ENCODE measurements at places on chromosomes 16 and 17. TPM values are rescaled to one million over a fixed set of nuclear protein-coding genes. Genes with fewer than 3 reads are reported as not detected.

Gene PTX4
- not detected for total RNA-seq

GRCh38 chr17:6712058-6712853, 913 bp downstream of the SLC13A5 start:
- DNase-seq = no peak
- peaks cover 15% of the 10 kb centered on the region for H3K4me1 ChIP-seq
- H3K36me3 ChIP-seq = peaks cover 1% of the 10 kb centered on the region
- peaks cover 58% of the 10 kb centered on the region for H3K27me3 ChIP-seq
- peak overlapping the region; percentile 13 for H3K4me3 ChIP-seq

GRCh38 chr17:18970582-18971480, 18.9 kb downstream of the SLC5A10 start:
- no peaks in the 10 kb centered on the region for H3K27me3 ChIP-seq
- DNase-seq = no peak
- H3K27ac ChIP-seq = no peak overlapping the region
- H3K4me1 ChIP-seq = peaks cover 12% of the 10 kb centered on the region
- H3K36me3 ChIP-seq = peaks cover 10% of the 10 kb centered on the region
- H3K4me3 ChIP-seq = no peak overlapping the region

DNA sequence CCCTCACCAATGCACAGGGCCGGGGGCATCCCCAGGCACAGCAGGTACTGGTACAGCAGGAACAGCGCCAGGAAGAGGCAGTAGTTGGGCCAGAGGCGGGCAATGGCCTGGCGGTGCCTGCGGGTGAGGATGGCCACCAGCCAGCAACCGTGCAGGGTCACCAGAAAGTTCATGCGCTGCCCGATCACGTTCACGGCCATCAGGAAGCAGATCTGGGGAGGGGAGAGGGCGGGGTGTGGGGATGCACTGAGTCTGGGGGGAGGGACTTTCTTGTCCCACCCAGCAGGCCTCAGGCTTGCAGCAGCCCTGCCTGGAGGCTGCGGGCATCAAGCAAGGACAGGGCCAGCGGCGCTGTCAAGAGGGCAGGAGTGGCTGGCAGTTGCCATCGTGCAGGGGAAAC, 25.4 kb downstream of the CTU2 start:
- peaks cover 16% of the 10 kb centered on the region for H3K36me3 ChIP-seq
- no peak overlapping the region for H3K4me3 ChIP-seq
- no peaks in the 10 kb centered on the region for H3K27me3 ChIP-seq
- H3K27ac ChIP-seq = no peak overlapping the region

DNA sequence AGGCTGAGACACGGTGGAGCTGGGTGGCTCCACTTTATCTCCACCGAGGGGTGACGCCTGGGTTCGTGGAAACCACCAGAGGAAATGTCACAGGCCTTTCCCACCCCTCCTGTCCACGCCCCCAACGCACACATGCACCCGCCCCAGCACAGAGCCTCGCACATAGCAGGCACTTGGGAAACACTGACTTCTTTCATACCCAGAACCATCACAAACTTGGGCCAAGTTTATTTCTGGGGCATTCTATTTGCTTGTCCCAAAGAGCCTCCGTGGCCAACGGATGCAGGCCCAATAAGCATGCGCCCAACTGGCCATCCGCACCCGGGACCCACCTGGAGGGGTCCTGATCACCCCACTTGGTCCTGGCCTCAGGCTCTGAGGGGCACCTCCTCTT, 3.3 kb downstream of the BCAR1 start:
- H3K4me1 ChIP-seq = peaks cover 2% of the 10 kb centered on the region
- peaks cover 22% of the 10 kb centered on the region for H3K27me3 ChIP-seq
- DNase-seq = no peak
- no peak overlapping the region for H3K27ac ChIP-seq
- H3K4me3 ChIP-seq = no peak overlapping the region
- H3K36me3 ChIP-seq = no peaks in the 10 kb centered on the region

DNA sequence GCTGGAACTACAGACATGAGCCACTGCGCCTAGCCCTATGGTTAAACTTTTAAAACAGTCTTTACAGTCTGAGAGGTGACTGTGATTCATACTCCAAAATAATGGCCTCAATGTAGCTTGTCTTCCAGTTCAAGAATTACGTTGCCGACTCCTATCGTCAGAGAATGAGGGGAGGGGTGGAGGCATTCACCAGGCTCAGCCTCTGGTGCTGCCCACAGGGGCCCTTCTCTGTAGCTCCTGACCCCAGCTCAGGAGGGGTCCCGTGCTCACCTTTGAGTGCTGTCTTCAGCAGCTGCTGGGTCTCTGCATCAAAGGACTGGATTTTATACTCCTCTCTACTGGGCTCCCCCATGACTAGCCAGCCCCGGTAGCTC, 1.2 kb downstream of the MIF4GD start:
- DNase-seq = peak; percentile 30
- peak overlapping the region; percentile 80 for H3K27ac ChIP-seq
- H3K27me3 ChIP-seq = no peaks in the 10 kb centered on the region

DNA sequence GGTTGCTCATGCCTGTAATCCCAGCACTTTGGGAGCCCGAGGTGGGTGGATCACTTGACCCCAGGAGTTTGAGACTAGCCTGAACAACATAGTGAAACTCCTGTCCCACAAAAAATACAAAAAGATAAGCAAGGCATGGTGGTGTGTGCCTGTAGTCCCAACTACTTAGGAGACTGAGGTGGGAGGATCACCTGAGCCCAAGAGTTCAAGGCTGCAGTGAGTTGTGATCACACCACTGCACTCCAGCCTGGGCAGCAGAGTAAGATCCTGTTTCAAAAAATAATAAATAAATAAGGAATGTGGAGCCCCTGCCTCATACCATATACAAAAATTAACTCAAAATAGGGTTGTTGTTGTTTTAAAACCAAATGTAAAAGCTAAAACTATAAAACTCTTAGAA, 26.2 kb upstream of the CORO1A start:
- no peaks in the 10 kb centered on the region for H3K27me3 ChIP-seq
- no peaks in the 10 kb centered on the region for H3K36me3 ChIP-seq
- no peak overlapping the region for H3K27ac ChIP-seq
- H3K4me3 ChIP-seq = no peak overlapping the region
- no peaks in the 10 kb centered on the region for H3K4me1 ChIP-seq

- DNase-seq = peak; percentile 82
- peaks cover 5% of the 10 kb centered on the region for H3K36me3 ChIP-seq
- peak overlapping the region; percentile 87 for H3K27ac ChIP-seq
- H3K4me1 ChIP-seq = peaks cover 36% of the 10 kb centered on the region
- no peaks in the 10 kb centered on the region for H3K27me3 ChIP-seq
Measured at GRCh38 chr17:82892899-82893565, 53.2 kb upstream of the ZNF750 start.

DNA sequence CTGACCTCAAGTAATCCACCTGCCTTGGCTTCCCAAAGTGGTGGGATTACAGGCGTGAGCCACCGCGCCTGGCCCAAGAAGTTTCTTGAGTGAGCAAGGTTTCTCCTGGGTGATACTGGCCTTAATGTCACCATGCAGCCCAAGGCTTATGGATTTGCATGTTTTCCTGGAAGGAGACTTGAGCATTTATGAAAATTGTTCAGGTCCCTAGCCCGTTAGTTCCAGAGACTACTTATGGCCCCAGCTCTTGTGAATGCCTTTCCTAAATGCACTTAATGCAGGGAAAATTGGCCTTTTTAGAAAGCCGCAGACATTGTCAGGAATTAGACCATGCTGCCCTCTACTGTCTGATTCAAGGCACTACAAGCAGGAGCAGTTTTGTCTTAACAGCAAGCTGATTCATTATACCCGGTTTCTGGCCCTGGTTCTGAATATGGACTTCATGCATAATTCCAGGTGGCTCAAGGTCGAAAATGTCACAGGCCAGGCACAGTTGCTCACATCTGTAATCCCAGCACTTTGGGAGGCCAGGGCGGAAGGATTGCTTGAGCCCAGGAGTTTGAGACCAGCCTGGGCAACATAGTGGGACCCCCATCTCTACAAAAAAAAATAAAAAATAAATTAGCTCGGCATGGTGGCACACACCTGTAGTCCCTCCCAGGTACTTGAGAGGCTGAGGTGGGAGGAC, 91.3 kb downstream of the SNX29 start:
- peak; percentile 74 for DNase-seq
- H3K27ac ChIP-seq = no peak overlapping the region
- peaks cover 1% of the 10 kb centered on the region for H3K36me3 ChIP-seq
- no peaks in the 10 kb centered on the region for H3K27me3 ChIP-seq

DNA sequence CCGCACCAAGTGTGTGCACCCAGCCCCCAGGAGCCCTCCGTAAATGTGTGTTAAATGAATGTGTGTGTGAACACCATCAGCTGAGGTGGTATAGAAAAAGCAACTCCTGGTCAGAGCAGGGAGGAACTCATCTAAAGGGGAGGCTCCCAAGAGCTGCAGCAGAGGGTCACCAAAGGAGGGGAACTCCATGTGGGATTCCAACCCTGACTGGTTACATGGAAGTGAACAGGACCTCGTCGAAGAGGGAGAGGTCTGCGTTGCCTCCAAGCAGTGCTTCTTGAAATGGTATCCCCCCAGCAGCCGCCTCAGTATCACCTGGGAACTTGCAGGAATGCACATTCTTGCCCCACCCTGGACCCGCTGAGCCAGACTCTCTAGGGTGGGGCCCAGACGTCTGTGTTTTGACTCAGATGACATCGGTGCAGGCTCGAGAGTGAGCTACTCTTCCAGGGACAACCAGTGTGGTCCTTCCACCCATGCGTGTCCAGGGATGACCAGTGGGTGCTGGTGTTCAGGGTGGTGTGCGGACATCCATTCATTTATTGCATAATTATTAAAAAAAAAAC, 30.8 kb downstream of the ADCY9 start:
- no peaks in the 10 kb centered on the region for H3K36me3 ChIP-seq
- peaks cover 25% of the 10 kb centered on the region for H3K4me1 ChIP-seq
- H3K4me3 ChIP-seq = no peak overlapping the region
- DNase-seq = no peak

- peak; percentile 92 for DNase-seq
- H3K27me3 ChIP-seq = no peaks in the 10 kb centered on the region
- no peaks in the 10 kb centered on the region for H3K36me3 ChIP-seq
Measured at GRCh38 chr16:8936421-8936820, 27.3 kb downstream of the USP7 start.

DNA sequence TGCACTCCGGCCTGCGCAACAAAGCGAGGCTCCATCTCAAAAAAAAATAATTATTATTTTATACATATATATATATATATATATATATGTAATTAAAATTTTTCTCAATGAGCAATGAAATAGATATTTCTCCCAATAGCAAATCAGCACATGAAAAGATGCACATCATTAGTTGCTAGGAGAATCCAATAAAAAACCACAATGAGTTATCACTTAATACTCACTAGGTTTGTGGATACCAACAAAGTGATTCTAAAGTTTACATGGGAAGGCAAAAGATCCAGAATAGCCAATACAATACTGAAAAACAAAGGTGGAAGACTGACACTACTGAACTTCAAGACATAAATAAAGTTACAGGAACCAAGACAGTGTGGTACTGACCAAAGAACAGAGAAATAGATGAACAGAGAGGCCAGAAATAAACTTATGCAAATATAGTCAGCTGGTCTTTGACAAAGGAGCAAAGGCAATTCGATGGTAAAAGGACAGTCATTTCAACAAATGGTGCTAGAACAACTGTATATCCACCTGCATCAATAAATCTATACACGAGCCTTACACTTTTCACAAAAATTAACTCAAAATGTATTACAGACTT, 13.6 kb downstream of the SMG6 start:
- H3K4me3 ChIP-seq = no peak overlapping the region
- H3K27ac ChIP-seq = no peak overlapping the region
- H3K27me3 ChIP-seq = no peaks in the 10 kb centered on the region
- no peak for DNase-seq

DNA sequence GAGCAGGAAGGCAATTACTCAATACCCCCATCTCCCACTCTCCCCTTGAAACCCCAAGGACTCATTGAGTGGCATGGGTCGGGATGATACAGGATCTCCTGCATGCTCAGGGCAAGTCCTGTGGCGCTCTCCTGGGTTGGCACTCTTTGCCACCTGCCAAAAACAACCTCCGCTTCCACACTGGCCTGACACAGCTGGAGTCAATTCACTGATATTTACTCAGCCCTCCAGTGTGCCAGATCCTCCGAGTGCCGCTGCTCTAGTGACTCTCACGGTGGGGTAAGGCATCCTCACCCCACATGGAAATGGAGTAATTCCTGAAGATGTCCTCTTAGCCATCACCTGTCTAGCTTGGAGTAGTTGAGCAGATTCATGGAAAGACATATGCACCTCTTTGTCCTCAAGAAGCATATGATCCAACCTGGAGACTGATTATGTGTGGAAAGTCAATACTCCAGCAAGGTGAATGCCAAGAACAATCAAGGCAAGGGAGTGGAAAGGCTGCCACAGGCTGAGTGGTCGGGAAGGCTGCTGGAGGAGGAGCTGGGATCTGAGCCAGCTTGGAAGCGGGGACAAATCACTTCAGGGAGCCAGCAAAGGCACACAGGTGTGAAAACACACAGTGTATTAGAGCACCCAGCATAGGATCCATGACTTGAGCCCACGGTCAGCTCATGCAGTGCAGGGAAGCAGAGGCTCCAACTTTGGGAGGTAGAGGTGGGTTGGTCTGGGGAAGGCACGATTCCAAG, 12.6 kb upstream of the GOSR2 start:
- no peak overlapping the region for H3K4me3 ChIP-seq
- no peak for DNase-seq
- H3K36me3 ChIP-seq = no peaks in the 10 kb centered on the region

Gene CDRT15L2
- total RNA-seq = not detected

- H3K36me3 ChIP-seq = no peaks in the 10 kb centered on the region
- H3K4me1 ChIP-seq = peaks cover 1% of the 10 kb centered on the region
- H3K27ac ChIP-seq = no peak overlapping the region
Measured at GRCh38 chr16:70598937-70599503, 47.3 kb upstream of the IL34 start.

Gene KRTAP1-1
- total RNA-seq = not detected

Gene STAT3
- total RNA-seq = 194 TPM

Gene ZFP3
- 1.8 TPM for total RNA-seq

GRCh38 chr17:5127910-5128309, 12.1 kb downstream of the USP6 start:
- H3K4me3 ChIP-seq = no peak overlapping the region
- H3K27me3 ChIP-seq = peaks cover 16% of the 10 kb centered on the region
- peak; percentile 6 for DNase-seq
- no peak overlapping the region for H3K27ac ChIP-seq
- H3K4me1 ChIP-seq = no peaks in the 10 kb centered on the region

Gene IRX6
- total RNA-seq = not detected

DNA sequence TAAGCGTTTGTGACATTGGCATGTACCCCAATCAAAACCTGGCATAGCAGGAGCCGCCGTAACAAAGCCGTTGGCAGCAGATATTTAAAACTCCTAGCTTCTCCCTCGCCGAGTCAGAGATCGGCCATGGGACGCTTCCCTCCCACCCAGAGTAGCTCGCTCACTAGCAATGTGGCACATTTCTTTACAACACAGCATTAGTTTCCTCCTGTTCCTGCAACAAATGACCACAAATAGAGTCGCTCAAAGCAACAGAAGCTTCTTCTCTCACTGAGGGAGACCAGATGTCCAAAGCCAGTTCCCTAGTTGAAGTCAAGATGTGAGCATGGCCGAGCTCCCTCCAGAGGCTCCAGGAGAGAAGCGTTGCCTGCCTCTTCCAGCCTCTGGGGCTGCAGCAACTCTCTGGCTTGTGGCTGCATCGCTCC, 106.7 kb downstream of the RBFOX3 start:
- no peak overlapping the region for H3K4me3 ChIP-seq
- H3K4me1 ChIP-seq = no peaks in the 10 kb centered on the region
- DNase-seq = no peak
- H3K36me3 ChIP-seq = no peaks in the 10 kb centered on the region

Gene ZFPM1
- total RNA-seq = 12.0 TPM
